ENCODE measurements at places on chromosomes 3 and 15.

- DNase-seq = no peak
These were observed 1.1 kb downstream of the LTK start for GRCh38 chr15:41512512-41512939.

DNA sequence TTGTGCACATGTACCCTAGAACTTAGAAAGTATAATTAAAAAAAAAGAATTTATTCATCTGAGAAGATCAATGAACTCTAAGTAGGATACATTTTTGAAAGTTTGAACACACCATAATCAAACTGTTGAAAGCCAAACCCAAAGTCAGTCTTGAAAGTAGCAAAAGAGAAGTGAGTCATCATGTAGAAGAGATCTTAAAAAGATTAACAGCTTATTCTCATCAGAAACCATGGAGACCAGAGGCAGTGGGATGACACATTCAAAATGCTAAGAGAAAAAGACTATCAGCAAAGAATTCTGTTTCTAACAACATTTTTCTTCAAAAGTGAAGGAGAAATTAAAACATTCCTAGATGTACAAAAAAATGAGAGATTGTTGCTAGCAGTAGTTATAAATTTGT is 60.7 kb downstream of the TIMP4 start:
- DNase-seq = no peak

DNA sequence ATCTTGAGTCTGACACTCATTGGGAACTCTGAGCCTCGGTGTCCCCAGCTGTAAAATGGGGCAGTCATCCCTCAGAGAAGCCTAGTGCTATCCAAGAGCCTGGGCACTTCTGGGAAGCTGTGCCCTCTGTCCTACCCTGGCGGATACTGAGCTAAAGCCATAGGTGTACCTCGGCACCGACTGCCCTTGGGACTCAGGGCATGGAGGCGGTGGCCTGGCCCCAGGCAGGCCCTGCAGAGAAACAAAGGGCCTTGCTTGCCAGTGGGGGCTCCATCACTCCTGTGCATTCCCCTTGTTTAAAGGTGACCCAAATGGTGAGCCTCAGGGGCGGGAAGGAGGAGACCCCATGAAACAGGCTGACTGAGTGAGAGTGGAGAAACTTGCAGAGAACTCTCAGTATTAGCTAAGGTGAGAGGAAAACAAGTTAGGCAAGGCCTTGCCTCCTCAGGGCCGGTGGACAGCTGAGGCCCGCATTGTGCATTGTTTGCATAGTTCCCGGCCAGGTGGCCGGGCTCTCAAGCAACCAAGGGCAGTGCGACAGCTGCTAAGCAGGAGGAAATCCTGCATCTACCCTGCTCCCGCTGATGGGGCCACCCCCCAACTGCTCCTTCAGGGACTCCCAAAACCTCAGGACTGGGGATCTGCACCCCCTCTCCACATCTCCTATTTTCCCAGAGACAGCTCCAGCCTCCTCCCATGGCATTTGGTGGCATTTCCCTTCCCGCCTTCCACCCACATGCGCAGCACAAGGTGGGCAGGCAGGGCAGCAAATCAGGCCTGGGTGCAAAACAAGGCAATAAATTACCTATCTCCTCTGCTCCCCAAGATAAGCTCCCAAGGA is 4.3 kb downstream of the PFKFB4 start:
- no peak for DNase-seq

DNA sequence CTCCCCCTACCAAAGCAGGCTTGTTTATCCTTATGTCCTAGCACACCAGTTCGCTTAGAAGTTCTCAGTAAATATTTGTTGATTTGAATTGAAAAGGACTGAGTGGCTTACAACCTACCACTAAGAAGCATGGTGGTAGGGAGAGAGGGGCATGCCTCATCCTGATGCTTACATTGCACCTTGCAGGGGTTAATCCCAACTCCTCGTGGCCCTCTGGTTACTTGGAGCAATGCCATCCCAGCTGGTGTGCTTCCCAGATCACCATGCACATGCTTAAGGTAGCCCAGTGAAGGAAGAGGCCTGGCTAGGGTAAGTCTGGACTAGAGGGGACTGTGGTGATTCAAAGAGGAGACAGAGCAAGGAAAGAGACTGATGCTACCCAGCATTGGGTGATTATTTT is 253.3 kb downstream of the CLSTN2 start:
- DNase-seq = no peak

DNA sequence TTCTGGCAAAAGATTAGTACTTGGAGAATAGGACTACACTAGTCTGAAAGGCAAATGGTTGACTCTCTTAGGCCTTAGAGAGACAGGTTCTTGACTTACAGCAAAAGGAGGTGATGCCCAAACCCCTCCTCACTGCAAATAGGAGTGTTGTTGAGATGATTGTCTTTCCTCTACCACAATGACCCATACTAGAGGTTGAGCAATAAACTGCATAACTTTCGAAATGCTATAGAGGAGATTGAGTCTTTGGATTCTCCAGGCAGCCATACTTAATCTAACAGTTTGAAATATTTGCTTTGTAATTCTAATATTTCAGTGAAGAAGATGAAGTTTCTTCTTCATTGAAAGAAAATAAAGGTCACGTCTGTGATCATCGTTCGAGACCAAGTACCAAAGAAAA is 498.5 kb upstream of the GBE1 start:
- no peak for DNase-seq

GRCh38 chr15:62850791-62851291 is 191.7 kb upstream of the TPM1 start:
- no peak for DNase-seq

DNA sequence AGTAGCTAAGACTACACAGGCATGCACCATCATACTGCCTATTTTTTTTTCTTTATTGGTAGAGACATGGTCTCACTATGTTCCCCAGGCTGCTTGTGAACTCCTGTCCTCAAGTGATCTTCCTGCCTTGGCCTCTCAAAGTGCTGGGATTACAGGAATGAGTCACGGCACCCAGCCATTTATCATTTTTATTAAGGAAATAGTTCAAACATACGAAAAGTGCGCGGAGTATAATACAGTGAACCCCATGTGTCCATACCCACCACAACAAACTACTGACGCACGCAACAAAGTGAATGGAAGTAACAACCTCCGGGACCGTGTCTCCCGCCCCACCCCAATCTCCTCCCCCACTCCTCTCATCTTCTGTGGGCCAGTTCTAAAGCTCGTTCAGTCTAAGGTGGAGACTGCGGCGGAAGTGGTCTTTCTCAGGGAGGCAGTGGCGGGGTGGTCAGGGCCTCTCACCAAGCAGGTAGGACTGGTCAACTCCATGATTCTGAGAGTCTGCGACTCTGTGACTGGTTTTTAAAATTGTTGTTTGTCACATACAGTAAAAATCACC is 42.1 kb downstream of the DNAJB8 start:
- DNase-seq = no peak

GRCh38 chr15:86163816-86164215 is 84.1 kb downstream of the AGBL1 start:
- DNase-seq = no peak

DNA sequence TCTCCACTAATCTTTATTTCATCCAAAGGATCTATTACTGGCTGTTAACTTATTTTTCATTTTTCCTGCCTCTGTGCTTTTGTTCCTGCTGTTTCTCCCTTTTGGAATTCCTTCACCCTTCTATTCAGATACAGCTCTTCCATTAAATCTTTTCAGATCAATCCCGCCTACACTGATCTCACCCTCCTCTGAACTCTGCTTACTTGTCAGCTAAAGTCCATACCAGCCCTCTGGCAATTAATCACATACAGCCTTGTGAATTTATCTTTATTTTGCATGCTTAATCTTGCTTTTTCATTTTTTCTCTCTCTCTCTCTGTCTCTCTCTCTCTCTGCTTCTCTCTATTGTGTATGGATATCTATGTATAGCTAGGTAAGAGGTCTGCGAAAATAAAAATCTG is 100.8 kb upstream of the UMPS start:
- no peak for DNase-seq

DNA sequence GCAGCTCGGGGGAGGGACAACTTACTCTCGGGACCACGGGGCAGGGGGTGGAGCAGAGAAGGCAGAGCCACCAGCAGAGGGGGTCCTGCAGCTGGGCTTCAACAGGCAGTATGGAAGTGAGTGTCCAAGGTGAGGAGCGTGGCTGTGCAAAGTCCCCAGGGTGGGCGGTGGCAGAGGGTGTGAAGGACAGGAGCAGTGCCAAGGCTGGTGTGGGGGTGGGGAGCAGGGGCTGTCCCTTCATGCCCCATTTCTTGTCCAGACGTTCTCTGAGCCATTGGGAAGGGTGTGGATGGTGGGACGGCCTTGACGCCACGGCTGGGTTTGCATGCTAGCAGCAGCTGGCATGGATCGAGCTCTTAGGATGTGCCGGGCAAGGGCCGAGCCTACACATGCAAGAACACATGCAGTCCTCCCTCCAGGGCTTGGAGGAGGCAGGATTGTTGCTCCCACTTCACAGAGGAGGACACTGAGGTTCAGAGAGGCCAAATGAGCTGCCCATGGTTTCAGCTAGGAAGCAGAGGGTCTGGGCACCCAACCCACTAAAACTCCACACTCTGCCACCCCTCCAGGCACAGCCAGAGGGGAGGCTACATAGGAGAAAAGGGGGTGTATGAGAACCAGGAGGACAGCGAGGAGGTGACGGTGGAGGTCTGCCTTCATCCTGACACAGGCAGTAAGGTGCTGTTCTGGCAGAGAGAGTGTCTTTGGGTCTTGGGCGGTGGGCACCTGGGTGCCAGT is 93.6 kb downstream of the TBC1D2B start:
- DNase-seq = no peak

GRCh38 chr3:34947834-34948233 is 691.5 kb upstream of the ARPP21 start:
- no peak for DNase-seq

DNA sequence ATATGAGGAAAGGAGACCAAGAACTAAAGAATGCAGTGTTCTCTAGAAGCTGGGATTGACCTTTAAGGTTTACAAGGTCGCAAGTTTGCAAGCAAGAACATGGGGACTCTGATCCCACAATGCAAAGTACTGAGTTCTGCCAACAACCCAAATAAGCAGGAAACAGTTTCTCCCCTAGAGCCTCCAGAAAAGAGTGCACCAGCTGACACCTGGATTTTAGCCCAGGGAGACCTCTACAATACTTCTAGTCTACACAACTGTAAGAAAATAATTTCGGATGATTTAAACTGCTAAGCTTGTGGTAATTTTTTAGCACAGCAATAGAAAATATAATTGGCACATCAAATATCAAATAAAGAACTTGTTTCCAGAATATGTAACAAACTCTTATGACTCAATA is 46.4 kb downstream of the EHHADH start:
- DNase-seq = no peak

GRCh38 chr15:53980021-53980420 is 1.8 kb downstream of the UNC13C start:
- no peak for DNase-seq

DNA sequence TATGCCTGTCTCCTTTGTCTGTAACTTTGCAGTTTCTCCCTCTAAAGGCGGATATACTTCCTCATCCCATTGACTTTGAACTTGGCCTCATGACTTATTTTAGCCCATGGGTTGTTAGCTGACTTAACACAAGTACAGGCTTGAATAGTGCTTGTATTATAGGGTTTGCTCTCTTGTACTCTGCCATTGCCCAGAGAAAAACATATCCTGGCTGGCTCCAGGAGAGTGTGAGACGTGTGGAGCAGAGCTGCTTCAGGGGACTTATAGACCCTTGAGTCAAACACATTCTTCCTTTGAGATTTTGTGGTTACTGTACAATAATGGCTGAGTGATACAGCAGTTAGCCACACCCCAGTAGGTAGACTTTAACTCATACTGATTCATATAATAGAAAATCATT is 124.0 kb downstream of the RAP2B start:
- no peak for DNase-seq

DNA sequence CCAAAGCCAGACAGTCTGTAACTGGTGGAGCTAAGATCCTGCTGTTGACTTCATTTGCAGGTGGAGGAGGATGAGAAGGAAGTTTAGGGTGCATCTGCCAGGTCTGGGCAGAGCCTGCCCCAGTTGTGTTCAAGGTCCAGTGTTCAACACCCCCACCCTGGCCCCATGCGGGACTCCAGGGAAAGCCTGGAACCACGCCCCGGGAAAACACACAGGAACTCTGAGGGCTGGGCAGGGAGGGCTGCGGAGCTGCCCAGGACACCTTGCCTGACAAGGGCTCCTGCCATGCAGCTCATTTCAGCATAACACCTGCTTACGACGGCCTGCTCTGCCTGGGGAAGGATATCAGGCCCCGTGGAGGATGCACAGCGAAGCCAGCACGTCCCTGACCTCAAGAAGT is 286.3 kb downstream of the XXYLT1 start:
- DNase-seq = no peak

GRCh38 chr3:7203969-7204847 is 343.3 kb downstream of the GRM7 start:
- no peak for DNase-seq

GRCh38 chr3:46089237-46090011 is 62.1 kb upstream of the XCR1 start:
- DNase-seq = no peak

GRCh38 chr15:76336254-76337058 is at the start of gene ISL2:
Gene ISL2, plus strand, starts transcription at chr15:76336773. Its CDS starts 111 bp downstream, at chr15:76336884.
- no peak for DNase-seq

DNA sequence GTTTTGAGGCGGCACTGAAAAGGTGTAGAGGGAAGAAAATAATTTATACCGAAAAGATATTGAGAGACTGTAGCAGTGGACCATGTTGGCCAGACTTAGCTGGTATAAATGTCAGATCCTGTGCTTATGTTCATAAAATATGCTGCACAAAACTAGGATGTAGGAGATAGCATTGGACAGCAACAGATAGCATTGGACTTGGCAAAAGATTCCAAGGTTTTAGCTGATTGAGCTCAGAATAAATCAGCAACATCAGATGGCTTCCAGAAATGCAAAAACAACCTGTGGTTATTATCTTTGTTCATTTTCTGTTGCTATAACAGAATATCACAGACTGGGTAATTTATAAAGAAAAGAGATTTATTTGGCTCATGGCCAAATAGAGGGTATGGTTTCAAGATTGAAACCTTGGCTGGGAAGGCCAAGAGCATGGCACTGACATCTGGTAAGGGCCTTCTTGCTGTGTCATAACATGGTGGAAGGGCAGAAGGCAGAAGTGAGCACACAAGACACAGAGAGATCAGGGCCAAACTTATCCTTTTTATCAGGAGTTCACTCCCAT is 34.7 kb downstream of the SLC28A1 start:
- no peak for DNase-seq

DNA sequence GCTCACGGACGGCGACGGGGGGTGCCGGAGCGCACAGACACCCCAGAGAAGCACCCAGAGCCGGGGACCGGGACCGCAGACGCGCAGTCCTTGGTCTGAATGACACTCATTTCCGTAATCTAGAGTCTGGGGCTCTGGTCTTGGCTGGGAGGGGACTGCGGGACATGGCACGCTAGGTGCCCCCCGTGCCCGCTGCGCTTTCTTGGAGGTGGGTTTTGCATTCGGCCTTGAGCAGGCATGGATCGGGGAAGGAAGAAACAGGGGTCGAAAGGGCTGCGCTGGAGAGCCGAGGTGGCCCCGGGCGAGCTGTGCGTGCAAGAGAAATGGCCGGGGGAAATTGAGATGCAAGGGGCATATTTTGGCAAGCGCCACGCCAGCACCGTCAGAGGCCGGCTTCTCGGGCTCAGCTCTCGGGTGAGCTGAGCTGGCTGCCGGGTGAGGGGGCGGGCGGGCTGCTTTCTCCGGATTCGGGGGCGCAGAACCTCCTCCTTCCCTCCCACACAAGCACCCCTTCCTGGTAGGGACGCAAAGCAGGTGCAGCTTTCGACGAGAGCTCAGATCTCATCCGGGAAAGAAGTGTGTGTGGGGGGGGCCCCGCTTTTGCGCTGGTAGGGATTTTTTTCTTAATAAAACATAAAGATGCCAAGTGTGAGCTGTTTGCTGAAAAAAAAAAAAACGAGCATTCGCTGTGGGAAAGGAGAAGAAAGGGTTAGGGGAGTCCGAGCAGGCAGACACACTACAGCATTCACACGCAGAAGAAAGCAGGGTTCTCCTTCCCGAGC is 963 bp upstream of the NTRK3 start:
- DNase-seq = no peak

GRCh38 chr15:60255390-60255789 is 142.4 kb downstream of the ANXA2 start:
- DNase-seq = no peak

All from stimulated activated CD8-positive, alpha-beta memory T cell treated with anti-CD3 and anti-CD28 coated beads, Interleukin-15, amount 100 ng/mL, for 4 hours (primary cell).